Dorsolateral prefrontal cortex (tissue), 122 donors: ENCODE measurements at places on chromosomes 4 and X. TPM values are rescaled to one million over a fixed set of nuclear protein-coding genes. Genes with fewer than 3 reads are reported as not detected.

ARAP2 gene
- 182 TPM for total RNA-seq

ARHGAP10 gene
- 11.6 TPM for total RNA-seq

USO1 gene
- total RNA-seq = 38.9 TPM

GPC3 gene
- 2.6 TPM for total RNA-seq

FABP2 gene
- not detected for total RNA-seq

RELL1 gene
- total RNA-seq = 12.5 TPM

HSFX4 gene
- total RNA-seq = not detected

FAM156A gene
- 41.5 TPM for total RNA-seq

DCAF12L1 gene
- total RNA-seq = not detected

MSX1 gene
- total RNA-seq = 6.3 TPM

UGT8 gene
- total RNA-seq = 25.4 TPM

GLOD5 gene
- total RNA-seq = not detected

RIPPLY1 gene
- not detected for total RNA-seq

TMPRSS11D gene
- not detected for total RNA-seq

PLP1 gene
- 3,664 TPM for total RNA-seq

PNPLA4 gene
- total RNA-seq = 13.0 TPM

RASL11B gene
- total RNA-seq = 16.9 TPM

IL15 gene
- 0.92 TPM for total RNA-seq

NDNF gene
- 2.0 TPM for total RNA-seq

TLR8 gene
- 1.4 TPM for total RNA-seq

ADGRL3 gene
- 95.4 TPM for total RNA-seq

GSX2 gene
- total RNA-seq = not detected

ADH1B gene
- total RNA-seq = 6.8 TPM

GLRA3 gene
- total RNA-seq = 6.1 TPM

EVC2 gene
- 1.0 TPM for total RNA-seq

SAGE1 gene
- not detected for total RNA-seq

CCDC120 gene
- 14.3 TPM for total RNA-seq

CCSER1 gene
- 49.8 TPM for total RNA-seq

ZNF827 gene
- 48.1 TPM for total RNA-seq

OTC gene
- 0.49 TPM for total RNA-seq

MAGEC1 gene
- not detected for total RNA-seq

LAS1L gene
- total RNA-seq = 51.9 TPM

PARM1 gene
- total RNA-seq = 27.9 TPM

AIFM1 gene
- total RNA-seq = 20.8 TPM

DRD5 gene
- 1.5 TPM for total RNA-seq

ZBED1 gene
- total RNA-seq = 25.5 TPM

PF4V1 gene
- not detected for total RNA-seq

FAT1 gene
- total RNA-seq = 57.5 TPM

LRCH2 gene
- 9.1 TPM for total RNA-seq
